ENCODE measurements at places on chromosomes 3 and 15.

GRCh38 chr15:68220967-68221366 is 8.6 kb downstream of the CLN6 start:
- no peak for DNase-seq

GRCh38 chr3:127067116-127067910 is 84.4 kb downstream of the PLXNA1 start:
- DNase-seq: no peak

DNA sequence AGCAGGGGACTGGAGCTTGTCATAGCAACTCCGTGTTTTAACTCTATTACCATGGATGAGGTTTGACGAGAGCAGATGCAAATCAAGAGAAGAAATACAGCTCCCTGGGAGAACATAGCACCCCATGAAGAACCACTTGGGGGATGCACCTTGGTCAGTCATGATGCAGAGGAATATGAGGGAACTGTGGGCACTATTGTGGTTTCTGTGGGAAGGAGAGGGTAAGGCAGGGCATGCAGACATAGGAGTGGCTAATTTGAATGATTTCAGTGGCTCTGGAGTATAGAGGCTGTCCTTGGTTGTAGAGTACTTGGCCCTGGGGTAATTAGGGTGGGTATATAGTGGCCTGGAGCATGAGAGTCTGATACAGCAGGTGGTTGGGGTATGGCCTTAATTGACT is 131.9 kb downstream of the EDEM1 start:
- no peak for DNase-seq

- DNase-seq: no peak
Measured at GRCh38 chr15:27491666-27492621, 521.0 kb downstream of the GABRG3 start.

- no peak for DNase-seq
Measured at GRCh38 chr15:71329497-71330260, 214.4 kb downstream of the THSD4 start.

GRCh38 chr3:81554801-81555200 is 206.6 kb downstream of the GBE1 start:
- no peak for DNase-seq

- no peak for DNase-seq
Measured at GRCh38 chr3:23845326-23846216, 39.8 kb downstream of the UBE2E1 start.

DNA sequence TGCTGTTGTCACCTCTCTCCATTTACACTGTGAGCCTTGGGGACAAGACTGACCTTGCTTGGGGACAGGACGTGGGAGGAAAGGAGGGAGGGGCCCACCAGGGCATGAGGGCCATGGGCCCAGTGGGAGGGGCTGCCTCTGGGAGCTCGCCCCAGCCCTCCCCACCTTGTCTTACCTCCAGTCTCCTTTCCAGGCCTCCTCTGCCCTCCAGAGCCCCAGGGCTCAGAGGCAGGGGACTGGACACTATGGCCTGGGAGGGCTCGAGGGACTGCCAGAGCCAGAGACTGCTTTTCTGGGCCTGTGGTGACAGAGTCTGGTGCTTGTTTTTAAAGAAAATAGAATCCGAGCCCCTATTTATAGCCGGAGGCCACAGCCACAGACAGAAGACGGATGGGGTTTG is 10.2 kb downstream of the CSPG4 start:
- DNase-seq: no peak

GRCh38 chr15:77032647-77033416 is 37.9 kb downstream of the PSTPIP1 start:
- no peak for DNase-seq

- DNase-seq: no peak
Measured at GRCh38 chr3:44232407-44232806, 9.3 kb upstream of the TOPAZ1 start.

GRCh38 chr15:59399465-59400102 is 26.9 kb upstream of the MYO1E start:
- peak; percentile 51 for DNase-seq

DNA sequence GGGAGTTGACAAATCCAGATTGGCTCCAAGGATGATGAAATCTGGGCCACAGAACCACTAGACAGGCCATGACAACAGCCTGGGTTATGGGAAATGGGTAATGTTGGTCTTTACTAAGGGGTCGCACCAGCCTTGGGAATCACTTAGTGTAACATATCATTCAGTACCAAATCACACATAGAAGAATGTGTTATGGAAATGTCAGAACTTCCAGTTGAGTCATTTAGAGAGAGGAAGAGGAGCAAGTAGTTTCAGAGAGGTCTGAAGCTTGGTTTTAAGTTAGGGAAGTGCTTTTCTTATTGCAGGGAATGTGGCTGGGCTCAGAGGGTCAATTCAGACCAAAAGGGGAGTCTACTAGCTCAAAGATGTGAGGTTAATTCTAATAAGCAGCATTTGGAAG is 241.6 kb upstream of the ZPLD1 start:
- DNase-seq: no peak

GRCh38 chr3:194089357-194090177 is 46.4 kb upstream of the HES1 start:
- DNase-seq: no peak

DNA sequence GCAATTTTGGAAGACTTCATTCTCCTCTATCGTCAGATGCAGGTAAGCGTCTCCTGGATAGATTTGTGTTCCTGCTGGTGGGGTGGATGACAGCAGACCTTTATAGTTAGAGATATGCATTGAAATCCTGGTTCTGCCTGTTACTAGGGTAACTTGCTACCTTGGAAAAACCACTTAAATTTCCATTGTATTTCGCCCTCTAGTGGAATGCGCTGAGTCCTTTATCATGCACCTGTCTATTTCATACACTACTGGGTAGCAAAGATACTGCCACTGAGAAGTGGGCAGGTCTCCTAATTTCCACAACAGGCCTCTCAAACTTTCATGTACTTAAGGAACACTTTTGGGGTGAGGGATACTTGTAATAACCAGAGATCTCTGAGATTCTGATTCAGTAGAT is 209.5 kb upstream of the SUCLG2 start:
- DNase-seq: no peak

- no peak for DNase-seq
Measured at GRCh38 chr3:177440456-177441104, 243.3 kb upstream of the TBL1XR1 start.

DNA sequence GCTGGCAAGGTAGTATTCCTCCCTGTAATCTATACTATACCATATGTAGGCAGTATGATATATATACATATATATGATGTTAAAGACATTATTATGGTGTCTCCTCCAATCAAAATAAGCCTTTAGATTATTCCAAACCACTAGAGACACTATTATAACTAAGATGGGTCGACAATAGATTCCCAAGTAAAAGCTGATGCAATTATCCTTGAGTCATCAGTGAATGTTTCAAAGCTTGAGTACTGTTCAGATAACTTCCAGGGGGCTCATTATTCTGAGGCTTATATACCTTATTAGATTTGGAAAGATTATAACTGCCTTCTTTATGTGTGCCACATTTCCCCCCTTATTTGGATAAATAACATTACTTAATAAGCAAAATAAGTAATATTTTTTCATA is 11.9 kb upstream of the C3orf38 start:
- no peak for DNase-seq

DNA sequence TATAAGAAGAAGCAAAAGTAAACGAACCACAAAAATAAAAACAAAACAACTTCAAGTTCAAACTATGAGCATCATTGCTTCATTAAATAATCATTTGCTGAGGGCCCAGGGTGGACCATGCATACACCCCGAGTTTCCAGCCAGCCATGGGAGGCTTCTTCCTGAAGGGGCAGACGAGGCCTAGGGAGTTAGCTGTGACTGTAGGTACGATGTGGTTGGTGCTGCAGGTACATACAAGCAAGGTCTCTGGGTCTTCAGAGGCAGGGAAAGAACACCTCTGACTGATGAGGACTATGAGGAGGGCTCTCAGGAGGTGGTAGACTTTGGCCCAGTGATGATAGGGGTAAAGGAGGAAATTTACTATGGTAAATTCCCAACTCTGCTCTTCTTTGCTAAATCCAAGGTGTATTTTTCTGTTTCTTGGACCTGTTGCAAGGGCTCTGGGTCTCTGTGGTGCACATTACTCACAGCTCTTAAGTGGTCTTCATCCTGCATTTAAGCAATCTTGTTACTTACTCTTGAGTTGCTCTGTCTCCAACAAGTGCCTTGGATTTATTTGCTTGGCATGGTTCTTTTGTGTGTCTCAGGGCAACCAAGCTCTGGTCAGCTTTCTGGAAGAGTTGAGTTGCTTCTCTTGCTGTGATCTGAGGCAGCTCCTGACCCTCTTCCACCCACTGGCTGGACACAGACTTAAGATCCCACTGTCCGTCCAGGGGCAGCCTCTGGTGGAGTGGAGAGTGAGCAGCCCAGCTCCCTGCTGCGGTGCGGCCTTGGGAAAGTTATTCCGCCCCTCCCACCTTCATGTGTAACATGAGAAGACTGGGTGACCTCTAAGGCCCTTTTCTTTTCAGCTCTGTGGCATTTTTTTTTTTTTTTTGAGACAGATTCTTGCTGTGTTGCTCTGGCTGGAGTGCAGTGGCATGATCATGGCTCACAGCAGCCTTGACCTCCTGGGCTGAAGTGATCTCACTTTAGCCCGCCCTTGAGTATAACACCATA is 56.1 kb upstream of the KIF23 start:
- no peak for DNase-seq

GRCh38 chr3:70943886-70944285 is 631.4 kb upstream of the MDFIC2 start:
- DNase-seq: no peak

DNA sequence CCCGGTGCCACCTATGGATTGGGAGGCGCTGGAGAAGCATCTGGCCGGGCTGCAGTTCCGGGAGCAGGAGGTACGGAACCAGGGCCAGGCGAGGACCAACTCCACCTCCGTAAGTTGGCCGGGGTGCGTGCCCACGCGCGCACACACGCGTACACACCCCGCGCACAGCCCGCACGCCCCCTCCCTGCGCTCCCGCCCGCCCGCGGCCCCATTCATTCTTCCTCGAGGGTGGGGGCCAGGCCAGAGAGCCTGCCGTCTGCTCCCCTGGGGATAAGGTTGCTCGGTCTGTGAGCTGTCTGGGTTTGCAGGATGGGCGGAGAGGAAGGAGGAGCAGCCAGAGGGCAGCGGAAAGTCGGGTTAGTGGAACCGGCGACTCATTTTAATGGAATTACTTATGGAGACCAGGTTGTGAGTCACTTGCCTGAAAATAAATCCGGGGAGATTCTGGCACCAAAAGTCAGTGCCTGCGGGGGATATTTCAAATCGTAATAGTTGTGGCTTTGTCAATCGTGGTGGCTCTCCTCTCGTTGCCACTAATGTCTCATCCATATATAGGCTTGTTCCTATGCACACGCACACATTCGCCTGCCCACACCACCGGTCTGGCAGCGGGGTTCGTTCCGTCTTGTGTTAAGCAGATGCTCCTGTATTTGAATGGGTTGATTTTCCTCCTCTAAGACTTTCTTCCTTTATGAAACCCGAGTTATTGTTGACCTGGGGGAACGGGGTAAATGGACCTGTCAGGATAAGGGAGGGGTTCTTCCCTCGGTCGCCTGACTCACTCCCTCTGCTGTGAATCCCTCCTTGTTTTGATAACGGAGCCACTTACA is 223.4 kb upstream of the IL12A start:
- DNase-seq: peak; percentile 15

DNA sequence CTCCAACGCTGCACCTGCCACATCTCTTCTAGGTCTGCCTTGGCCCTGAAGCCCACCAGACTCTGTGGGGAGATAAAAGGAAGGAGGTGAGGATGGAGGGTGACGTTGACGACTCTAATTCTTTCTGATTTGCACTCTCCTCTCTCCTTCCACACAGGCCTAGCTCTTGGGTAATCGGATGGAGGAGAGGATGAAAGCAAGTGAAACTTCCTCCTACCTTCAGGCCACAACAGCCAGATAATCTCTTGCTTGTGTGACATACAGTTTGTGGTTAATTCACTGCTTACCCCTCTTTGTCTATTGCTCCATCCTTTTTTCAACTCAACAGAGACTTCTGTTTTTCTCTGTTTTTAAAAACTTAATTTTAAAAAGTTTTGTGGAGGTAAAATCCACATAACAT is 208.1 kb downstream of the SV2B start:
- no peak for DNase-seq

DNA sequence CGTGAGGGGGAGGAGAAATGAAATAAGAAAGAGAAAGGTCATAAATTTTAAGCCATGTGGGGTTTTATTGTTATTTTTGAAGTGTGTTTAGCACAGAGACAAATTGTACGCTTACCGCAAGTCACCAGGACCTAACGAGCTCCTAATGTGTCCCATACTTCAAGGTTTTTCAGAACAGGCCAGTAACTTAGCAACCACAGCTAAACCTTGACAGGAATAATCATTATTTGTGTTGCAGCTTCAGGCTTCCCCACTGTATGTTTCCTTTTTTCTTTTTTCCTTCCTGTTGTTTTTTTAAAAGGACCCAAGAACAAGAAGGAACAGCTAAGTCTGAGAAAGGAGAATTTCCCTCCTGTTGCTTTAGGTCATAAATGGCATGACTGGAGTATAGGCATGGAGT is 160.8 kb downstream of the TUSC7 start:
- no peak for DNase-seq

All from GM12892 (cell line).